Osteoblast (primary cell): ENCODE measurements at places on chromosomes 5 and 9. TPM values are rescaled to one million over a fixed set of nuclear protein-coding genes. Genes with fewer than 3 reads are reported as not detected.

DNA sequence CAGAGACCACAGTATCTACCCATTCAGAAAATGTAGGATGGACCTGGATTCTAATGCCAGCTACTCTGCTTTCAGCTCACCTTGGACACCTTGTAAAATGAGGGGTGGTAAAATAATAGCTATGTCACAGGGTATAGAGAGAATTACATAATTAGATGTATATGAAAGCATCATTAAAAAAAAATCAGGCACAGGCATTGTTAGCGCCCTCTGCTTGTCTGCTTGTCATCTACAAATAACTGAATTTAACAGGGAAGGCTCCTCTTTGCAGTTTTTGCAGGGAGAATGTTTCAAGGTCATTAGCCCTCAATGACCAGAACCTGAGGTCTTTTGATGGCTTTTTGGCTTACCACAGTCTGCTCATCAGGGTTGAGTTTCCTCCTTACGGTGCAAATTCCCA lies 58.0 kb downstream of the GPR21 start:
- no peak overlapping the region for H3K27ac ChIP-seq
- H3K36me3 ChIP-seq, result peaks cover 33% of the 10 kb centered on the region
- H3K27me3 ChIP-seq, result no peaks in the 10 kb centered on the region

- no peak overlapping the region for H3K27ac ChIP-seq
- H3K36me3 ChIP-seq, result no peaks in the 10 kb centered on the region
- H3K27me3 ChIP-seq, result no peaks in the 10 kb centered on the region
- no peak overlapping the region for H3K4me3 ChIP-seq
- DNase-seq, result peak; percentile 68
Observed at GRCh38 chr9:110623462-110624025, 44.0 kb upstream of the SVEP1 start.

DNA sequence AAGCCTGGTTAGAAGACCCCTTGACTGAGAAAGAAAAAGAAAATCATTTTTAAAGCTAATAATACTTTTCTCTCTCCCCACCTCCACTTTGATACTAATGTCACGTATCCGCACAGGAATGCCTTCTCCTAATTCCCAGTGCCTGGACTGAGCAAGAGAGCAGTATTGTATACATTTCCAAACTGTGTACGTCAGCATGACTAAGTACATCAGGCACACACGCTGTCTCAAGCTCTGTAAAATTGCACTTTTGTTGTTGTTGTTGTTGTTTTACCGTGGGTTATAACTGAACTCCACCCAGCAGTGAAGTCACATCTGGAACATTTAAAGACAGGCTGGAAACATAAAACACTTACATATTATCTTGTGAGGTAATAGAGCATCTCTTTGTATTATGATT lies 407.6 kb downstream of the DNAH5 start:
- no peak for DNase-seq
- no peak overlapping the region for H3K4me3 ChIP-seq
- no peaks in the 10 kb centered on the region for H3K36me3 ChIP-seq
- H3K27me3 ChIP-seq, result no peaks in the 10 kb centered on the region

GRCh38 chr5:151491062-151491461 lies 43.7 kb downstream of the SLC36A1 start:
- H3K36me3 ChIP-seq, result peaks cover 22% of the 10 kb centered on the region
- no peak overlapping the region for H3K27ac ChIP-seq
- no peaks in the 10 kb centered on the region for H3K27me3 ChIP-seq
- H3K4me3 ChIP-seq, result no peak overlapping the region
- H3K4me1 ChIP-seq, result no peaks in the 10 kb centered on the region

DNA sequence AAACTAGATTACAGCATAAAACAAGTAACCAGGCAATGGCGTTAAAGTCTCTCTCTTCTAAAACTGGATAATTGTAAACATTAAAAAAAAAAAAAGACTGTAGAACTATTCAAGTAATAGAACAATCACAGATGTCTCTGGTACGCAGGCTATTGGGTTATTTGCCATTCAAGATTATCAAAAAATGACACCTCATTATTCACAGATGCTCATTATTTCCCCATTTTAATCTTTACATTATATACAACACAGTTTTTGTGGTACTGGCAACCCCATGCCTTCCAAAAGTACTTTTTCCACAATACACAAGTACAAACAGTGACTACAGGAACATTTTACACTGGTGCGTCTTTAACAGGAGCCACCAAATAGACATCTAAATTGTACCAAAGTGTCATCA lies 109.4 kb downstream of the ZNF608 start:
- H3K36me3 ChIP-seq, result no peaks in the 10 kb centered on the region
- H3K27ac ChIP-seq, result no peak overlapping the region
- no peak for DNase-seq

- no peaks in the 10 kb centered on the region for H3K36me3 ChIP-seq
- peaks cover 6% of the 10 kb centered on the region for H3K4me1 ChIP-seq
- H3K27me3 ChIP-seq, result no peaks in the 10 kb centered on the region
- H3K4me3 ChIP-seq, result no peak overlapping the region
Observed at GRCh38 chr9:75788006-75788634, 102.4 kb upstream of the PCSK5 start.

DNA sequence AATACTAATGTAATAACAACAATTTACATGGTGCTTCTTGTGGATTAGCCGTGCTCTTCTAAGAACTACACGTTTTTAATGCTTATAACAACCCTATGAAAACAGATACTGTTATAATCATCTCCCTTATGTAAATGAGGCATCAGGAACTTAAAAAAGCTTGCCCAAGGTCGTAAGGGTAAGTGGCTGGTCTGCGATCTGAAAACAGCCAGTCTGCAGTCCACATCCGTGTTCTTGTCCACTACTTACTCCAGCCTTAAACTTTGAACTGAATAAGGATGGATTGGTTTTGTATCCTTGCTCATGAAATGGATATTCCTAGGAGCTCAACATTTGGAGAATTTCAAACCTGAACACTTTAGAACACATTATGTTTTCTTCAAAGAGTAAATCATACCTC lies 26.7 kb downstream of the PAM start:
- H3K36me3 ChIP-seq, result no peaks in the 10 kb centered on the region
- H3K27me3 ChIP-seq, result no peaks in the 10 kb centered on the region
- peaks cover 14% of the 10 kb centered on the region for H3K4me1 ChIP-seq
- H3K27ac ChIP-seq, result no peak overlapping the region

GRCh38 chr5:60185231-60186099 lies 291.9 kb upstream of the PDE4D start:
- no peaks in the 10 kb centered on the region for H3K36me3 ChIP-seq
- no peaks in the 10 kb centered on the region for H3K27me3 ChIP-seq
- DNase-seq, result no peak
- no peak overlapping the region for H3K4me3 ChIP-seq
- H3K4me1 ChIP-seq, result no peaks in the 10 kb centered on the region
- no peak overlapping the region for H3K27ac ChIP-seq

DNA sequence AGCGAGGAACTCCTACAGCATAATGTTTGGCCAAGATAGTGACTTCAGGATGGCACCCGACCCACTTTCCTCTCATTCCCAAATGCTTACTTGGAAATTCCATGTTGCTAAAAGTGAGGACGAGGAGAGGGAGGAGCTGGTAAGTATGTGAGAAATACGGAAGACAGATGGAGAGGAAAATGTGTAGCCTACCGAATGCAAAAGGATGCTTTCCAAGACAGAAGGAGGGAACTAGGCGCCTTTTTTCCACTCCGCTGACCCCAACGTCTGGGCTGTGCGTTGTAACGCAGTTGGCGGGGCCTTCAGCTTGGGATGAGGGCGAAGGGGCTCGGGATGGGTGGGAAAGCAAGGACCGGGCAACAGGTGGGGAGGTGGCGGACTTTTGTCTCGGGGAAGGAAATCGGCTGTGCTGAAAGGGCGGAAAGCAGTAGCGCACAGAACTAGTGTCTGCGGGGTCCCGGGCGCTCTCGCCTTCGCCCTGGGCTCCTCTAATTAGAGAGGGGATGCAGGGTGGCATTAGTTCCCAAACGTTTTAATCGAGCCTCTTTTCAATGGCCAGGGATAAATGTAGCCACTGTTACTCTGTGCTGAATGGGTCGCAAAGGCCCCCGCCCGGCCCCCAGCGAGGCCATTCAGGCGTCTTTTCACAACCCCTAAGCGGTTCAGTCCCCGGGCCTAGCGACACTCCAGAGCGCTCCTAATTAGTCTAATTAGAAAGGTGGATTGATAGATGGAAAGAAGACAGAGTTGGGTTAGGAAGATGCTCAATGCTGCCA lies 12.6 kb downstream of the FOXD1 start:
- H3K4me1 ChIP-seq, result peaks cover 26% of the 10 kb centered on the region
- DNase-seq, result no peak
- no peak overlapping the region for H3K4me3 ChIP-seq
- no peak overlapping the region for H3K27ac ChIP-seq
- H3K36me3 ChIP-seq, result no peaks in the 10 kb centered on the region
- H3K27me3 ChIP-seq, result no peaks in the 10 kb centered on the region

- peaks cover 12% of the 10 kb centered on the region for H3K4me1 ChIP-seq
- H3K27ac ChIP-seq, result no peak overlapping the region
- peak; percentile 52 for DNase-seq
- H3K4me3 ChIP-seq, result no peak overlapping the region
Observed at GRCh38 chr9:92666236-92666635, 3.7 kb downstream of the IPPK start.

DNA sequence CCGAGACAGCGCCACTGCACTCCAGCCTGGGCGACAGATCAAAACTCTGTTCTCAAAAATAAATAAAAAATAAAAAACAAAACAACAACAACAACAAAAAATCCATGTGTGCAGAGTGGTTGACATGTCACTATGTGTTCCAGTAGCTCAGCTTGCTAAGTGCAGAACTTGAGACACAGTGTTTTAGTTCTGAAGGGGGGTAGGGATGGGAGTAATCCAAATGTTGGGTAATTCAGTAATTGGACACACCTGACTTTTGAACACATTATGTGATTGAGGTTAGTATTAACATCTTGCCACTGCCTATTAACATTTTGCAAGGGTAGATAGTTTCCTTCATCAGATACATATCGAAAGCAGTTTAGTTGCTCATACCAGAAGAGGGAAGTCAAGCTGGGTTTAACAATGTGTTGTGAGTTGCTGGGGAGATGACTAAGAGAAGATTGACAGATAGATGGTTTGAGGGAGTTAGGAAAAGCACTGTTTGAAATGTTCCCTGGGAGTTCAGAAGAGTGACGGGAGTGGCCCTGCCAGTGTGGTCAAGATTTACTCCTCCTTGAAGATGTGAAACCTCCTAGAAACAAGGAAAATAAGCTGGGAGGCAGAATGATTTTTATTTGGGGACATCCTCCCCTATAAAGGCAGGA lies 928 bp downstream of the HACD4 start:
- H3K4me3 ChIP-seq, result peak overlapping the region; percentile 75
- H3K27me3 ChIP-seq, result no peaks in the 10 kb centered on the region
- DNase-seq, result peak; percentile 93
- no peaks in the 10 kb centered on the region for H3K36me3 ChIP-seq
- H3K27ac ChIP-seq, result peak overlapping the region; percentile 30

- H3K4me3 ChIP-seq, result no peak overlapping the region
- no peak overlapping the region for H3K27ac ChIP-seq
- no peaks in the 10 kb centered on the region for H3K4me1 ChIP-seq
- H3K36me3 ChIP-seq, result no peaks in the 10 kb centered on the region
Observed at GRCh38 chr5:1448511-1449011, 3.3 kb upstream of the SLC6A3 start.

DNA sequence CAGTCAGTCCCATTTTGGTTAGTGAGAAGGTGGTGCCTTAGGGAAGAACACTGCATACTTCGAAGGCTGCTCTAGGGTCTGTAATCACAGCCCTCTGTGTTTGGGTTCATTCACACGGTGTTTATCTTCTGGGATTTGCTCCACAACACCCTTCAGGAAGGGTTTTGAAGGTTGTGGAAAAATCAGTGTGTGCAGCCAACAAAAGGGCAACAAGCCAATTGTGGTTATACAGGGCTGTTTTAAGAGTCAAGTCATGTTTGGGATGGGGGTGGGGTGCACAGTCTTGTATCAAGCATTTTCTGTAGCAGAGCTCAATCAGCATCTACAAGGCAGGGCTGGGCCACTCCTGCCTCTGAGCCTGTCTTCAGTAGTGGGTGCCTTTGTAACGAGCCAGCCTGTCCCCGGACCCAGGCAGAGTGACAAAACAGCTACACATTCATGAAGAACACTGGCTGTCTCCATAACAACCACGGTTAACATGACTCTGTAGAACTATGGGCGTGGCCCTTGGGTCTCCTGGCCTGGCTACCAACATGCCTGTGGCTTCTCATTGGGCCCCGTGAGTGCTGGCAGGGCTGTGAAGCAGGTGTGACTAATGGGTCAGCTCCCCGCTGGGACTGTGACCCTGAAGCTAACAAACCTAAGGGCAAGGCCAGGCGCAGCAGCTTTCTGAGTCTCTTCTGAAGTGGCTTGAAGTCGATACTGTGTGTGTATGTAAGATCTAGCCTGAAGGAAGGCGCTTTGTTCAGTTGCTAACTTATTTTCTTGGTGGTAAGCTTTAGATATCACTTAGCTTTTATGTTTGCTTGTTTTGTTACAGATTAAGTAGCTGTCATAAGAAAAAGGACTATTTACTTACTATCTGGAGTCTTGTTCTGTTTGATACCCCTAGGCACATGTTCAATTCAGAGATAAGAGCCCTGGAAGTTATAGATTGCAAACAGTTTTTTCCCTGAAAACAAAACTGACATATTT lies 27.9 kb upstream of the GOLM1 start:
- H3K27ac ChIP-seq, result no peak overlapping the region
- peak; percentile 88 for DNase-seq
- peaks cover 7% of the 10 kb centered on the region for H3K27me3 ChIP-seq
- peak overlapping the region; percentile 18 for H3K4me3 ChIP-seq
- H3K36me3 ChIP-seq, result no peaks in the 10 kb centered on the region

GRCh38 chr5:175516933-175517823 lies 38.8 kb downstream of the SFXN1 start:
- H3K4me1 ChIP-seq, result peaks cover 15% of the 10 kb centered on the region
- H3K27me3 ChIP-seq, result no peaks in the 10 kb centered on the region
- H3K36me3 ChIP-seq, result peaks cover 82% of the 10 kb centered on the region
- peak overlapping the region; percentile 54 for H3K27ac ChIP-seq
- no peak overlapping the region for H3K4me3 ChIP-seq
- no peak for DNase-seq

- H3K36me3 ChIP-seq, result no peaks in the 10 kb centered on the region
- H3K4me1 ChIP-seq, result peaks cover 3% of the 10 kb centered on the region
- no peaks in the 10 kb centered on the region for H3K27me3 ChIP-seq
- H3K27ac ChIP-seq, result no peak overlapping the region
Observed at GRCh38 chr9:121542025-121542424, 42.4 kb upstream of the GGTA1 start.

GRCh38 chr5:122759241-122760070 lies 15.4 kb upstream of the SNX2 start:
- no peak for DNase-seq
- H3K4me1 ChIP-seq, result peaks cover 9% of the 10 kb centered on the region
- H3K4me3 ChIP-seq, result no peak overlapping the region
- no peaks in the 10 kb centered on the region for H3K36me3 ChIP-seq

DNA sequence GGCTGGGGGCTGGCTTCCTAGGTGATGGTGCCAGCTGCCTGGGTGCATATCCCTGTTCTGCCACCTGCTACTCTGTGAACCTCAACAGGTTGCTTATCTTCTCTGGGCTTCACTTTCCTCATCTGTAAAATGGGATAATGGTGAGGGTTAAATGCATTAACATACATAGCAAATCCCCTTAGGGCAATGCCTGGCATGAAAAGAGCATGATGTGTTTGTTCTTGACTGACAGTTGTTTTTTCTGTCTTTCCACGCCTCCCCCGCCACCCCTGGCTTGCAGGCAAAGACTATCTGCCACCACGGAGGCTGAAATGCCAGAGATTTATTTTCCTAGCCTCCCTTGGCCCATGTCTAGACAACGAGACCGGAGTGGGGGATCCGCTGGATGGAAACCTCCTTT lies 280.5 kb downstream of the NSG2 start:
- H3K4me3 ChIP-seq, result no peak overlapping the region
- no peaks in the 10 kb centered on the region for H3K4me1 ChIP-seq
- no peak for DNase-seq
- no peak overlapping the region for H3K27ac ChIP-seq

The IL4 gene
- not detected in 2 replicates for total RNA-seq

The IFNB1 gene
- not detected in 2 replicates for total RNA-seq

The UCK1 gene
- total RNA-seq, result 19.5 and 22.4 TPM in 2 replicates

The BARX1 gene
- 8.5 and 15.6 TPM in 2 replicates for total RNA-seq

The TAF11L13 gene
- not detected in 2 replicates for total RNA-seq

The MZB1 gene
- 0.29 TPM in 1 of 2 replicates, not detected in the other for total RNA-seq

The C5orf15 gene
- 68.4 and 77.2 TPM in 2 replicates for total RNA-seq
